ENCODE measurements at places on chromosomes 4 and X. TPM values are rescaled to one million over a fixed set of nuclear protein-coding genes. Genes with fewer than 3 reads are reported as not detected.

GRCh38 chr4:61596606-61597340 is 396.6 kb downstream of the ADGRL3 start:
- DNase-seq = no peak

DNA sequence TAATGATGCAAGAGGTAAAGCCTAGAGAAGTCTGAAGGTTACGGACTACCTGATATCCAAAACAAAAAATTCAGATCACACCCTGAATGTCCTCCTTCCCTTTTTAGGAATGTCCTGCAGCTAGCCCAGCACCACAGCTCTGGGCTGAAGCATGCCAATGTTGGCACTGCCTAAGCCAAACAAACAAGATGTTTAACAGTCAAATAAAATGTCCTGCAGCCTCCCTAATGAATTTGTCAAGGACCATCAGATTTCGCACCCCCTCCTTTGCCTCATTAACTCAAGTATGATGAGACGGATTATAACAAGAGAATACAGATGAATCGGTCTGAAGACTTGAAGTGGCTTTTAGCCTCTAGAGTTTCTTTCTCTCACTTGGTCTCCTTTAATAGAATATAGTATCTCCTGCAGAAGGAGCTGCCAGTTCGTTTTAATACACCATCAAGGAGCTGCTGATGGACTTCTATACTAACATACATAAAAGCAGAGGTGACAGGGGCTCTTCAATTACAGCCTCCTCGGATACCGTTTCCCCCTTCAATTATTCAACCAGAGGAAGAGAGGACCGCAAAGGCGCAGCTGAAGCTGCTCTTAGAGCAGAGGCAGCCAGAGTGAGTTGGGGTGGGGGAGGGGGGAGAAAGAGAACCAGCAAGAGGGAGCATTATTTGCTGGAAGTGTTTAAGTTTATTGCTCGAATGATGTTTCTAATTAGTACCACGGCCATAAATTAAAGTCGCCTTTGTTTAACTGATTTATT is 3.0 kb upstream of the MAB21L2 start:
- DNase-seq = no peak

DNA sequence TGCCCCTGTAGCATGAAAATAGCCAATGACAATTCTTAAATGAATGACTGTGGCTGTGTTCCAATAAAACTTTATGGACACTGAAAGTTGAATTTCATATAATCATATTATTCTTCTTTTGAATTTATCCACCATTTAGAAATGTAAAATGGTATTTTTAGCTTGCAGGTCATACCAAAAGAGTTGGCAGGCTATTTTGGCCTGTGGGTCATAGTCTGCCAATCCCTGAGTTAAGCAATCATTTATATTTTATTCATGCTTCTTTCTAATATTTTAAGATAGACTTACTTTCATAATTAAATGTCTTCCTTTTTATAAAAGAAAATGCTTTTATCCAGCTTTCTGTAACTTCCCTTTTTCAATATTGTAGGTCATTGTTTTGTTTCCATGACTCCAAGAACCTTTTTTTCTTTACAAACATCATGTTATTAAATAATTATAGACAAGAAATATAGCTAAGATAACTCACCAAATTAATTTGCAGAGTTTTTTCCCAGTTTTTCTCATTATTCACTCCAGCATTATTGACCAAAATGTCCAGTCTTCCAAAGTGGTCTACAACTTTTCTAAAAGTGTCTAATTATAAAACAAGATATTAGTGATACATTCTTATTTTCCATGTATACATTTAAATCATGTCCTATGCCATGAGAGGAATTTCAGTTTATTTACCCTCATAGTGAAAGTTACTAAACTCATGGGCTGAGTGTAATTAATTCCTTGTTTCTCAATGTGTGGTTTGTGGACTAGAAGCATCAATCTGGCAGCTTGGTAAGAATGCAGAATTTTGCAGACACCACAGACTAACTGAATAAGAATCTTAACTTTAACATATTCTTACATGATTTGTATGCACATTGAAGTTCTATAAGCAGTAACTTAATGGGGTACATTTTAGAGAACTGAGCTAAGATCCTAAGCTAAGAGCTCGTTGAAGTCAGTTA is 4.5 kb downstream of the HPGD start:
- no peak for DNase-seq

- no peak for DNase-seq
Observed at GRCh38 chrX:136250191-136251040, 784 bp downstream of the MAP7D3 start.

DNA sequence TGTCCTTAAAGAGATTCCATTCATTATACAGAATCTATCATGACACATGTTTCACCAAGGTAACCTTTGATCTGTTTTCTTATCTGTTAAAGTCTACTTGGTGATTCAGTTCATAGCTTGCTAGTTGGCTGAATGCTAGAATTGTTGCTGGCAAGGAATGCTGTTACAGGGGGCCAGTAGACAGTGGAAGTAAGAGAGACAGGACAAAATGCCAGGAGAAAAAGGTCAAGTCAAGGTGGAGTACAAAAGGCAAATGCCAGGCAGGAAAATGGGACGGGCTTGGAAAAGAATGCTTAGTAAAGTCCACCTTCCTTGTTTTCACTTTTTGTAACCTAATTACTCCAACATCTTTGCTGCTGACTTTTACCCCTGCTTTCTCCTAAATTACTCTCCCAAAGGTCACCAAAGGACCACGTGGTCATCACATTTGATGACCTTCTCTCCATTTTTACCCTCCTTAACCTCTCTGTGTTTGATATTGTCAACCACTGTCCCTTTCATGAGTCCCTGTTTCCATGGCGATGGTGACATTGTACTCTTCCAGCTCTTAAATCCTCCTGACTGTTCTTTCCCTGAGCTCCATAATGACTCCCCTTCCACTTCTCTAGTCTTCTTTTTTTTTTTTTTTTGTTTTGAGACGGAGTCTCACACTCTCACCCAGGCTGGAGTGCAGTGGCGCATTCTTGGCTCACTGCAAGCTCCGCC is 24.5 kb upstream of the TAPT1 start:
- DNase-seq = no peak

DNA sequence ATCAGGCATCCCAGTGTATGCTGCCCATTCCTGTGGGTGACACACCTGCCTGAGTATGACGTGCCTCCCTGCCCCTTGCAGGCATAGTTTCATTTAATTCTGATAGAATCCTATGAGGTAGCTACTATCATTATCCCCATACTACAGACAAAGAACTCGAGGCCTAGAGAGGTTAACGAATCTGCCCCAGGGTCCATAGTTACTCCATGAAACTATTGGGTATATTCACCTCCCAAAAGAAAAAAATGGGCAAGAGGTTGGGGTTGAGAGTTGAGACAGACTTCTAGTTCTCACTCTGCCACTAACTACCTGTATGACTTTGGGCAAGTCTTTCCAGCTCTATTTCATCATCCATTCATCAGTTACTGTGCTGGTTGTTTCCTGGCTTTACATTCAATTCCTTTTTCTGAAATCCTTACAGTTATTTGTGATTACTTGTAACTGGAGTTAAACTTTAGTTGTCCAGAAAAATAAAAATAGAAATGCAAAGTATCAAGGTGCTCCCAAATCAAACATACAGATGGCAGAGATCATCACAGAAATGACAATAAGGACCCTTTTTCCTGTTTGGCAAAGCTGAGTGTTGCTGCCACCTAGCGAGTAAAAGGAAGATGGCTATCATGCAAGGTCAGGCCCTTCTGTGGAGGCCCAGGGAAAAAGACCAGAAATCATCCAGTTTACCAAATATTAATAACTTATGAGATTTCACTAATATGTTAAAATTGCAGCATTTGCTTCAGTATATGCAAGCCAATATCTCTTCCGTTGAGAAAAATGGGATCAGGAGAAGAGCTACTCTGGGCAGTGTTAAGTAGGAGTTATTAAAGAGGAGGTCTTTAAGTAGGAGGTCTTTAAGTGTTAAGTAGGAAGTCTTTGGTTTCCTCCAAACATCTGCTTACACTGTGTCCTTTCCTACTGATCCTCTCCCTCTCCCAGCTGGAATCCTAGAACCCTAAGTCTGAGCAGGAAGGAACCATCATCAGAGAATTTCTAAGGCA is 17.1 kb upstream of the MAP7D3 start:
- DNase-seq = peak; percentile 32

GRCh38 chr4:186190581-186191199 is 677 bp upstream of the CYP4V2 start:
- peak; percentile 56 for DNase-seq

DNA sequence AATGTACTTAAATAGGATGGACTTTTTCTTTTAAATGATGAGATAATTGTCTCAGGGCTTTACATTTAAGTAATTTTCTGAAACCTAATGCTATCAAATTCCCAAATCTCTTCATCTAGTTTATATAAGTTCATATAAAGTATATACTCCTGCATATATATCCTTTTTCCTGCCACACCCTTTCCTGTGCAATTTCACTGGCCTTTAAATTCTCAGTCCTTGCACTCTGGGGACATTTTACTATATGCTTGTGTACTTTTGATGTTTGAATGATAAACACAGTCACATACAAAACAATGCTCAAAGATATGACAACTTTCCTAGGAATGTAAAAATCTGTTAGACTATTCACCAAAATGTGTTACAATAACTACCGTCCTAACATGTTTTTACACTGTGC is 60.1 kb downstream of the NDST4 start:
- no peak for DNase-seq

FOXR2 gene
- total RNA-seq = not detected

SPATA4 gene
- total RNA-seq = not detected

BMP3 gene
- total RNA-seq = 4.0 TPM

- no peak for DNase-seq
Observed at GRCh38 chr4:15901007-15901406, 37.5 kb downstream of the FGFBP1 start.

- DNase-seq = no peak
Observed at GRCh38 chrX:42524379-42524778, 253.6 kb downstream of the PPP1R2C start.

- DNase-seq = no peak
Observed at GRCh38 chr4:40963897-40964478, 214.2 kb downstream of the NSUN7 start.

FAM114A1 gene
- total RNA-seq = 121 TPM

- DNase-seq = no peak
Observed at GRCh38 chr4:183437452-183437851, 7.0 kb upstream of the CDKN2AIP start.

GRCh38 chr4:144342949-144343760 is 202.6 kb upstream of the GYPA start:
- no peak for DNase-seq

ARFIP1 gene
- 35.0 TPM for total RNA-seq

PPEF2 gene
- total RNA-seq = 0.32 TPM

DNA sequence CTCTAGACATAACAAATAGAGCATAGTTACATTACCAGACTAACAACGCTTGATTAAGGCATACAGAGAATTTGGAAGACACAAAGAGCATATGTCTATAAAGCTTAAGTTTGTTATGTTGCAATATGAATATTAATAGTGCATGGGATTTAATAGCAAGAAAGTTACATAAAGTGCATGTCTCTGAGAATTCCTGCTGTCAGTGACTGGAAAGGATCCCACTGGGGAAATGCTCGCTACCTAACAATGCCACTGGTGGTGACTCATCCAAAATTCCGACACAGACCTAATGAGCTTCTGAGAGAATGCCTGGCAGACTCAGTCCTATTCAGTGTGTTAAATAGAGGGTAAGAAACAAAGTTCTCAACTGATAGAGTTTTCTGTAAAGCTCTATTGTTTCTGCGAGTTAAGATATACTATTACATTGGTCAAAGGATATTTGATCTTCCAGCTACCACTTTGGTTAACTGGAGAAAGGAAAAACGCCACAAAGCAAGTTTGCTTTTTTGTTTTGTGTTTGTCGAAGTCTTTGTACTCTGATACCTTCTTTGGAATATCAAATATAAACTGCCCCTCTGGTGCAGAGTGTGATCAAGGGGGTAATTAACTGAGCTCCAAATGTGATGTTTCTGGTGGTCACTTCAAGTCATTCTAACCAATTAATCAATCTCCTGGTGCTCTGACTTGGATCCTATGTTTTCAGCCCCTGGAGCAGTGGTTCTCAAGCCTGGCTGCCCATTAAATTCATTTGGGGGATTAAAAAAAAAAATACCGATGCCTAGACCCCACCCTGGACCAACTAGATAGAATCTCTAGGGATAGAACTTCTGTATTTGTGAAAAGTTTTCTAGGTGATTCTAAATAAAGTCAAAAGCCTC is 107.9 kb downstream of the PALLD start:
- no peak for DNase-seq

GRCh38 chr4:18052158-18052557 is 30.6 kb upstream of the LCORL start:
- no peak for DNase-seq

DNA sequence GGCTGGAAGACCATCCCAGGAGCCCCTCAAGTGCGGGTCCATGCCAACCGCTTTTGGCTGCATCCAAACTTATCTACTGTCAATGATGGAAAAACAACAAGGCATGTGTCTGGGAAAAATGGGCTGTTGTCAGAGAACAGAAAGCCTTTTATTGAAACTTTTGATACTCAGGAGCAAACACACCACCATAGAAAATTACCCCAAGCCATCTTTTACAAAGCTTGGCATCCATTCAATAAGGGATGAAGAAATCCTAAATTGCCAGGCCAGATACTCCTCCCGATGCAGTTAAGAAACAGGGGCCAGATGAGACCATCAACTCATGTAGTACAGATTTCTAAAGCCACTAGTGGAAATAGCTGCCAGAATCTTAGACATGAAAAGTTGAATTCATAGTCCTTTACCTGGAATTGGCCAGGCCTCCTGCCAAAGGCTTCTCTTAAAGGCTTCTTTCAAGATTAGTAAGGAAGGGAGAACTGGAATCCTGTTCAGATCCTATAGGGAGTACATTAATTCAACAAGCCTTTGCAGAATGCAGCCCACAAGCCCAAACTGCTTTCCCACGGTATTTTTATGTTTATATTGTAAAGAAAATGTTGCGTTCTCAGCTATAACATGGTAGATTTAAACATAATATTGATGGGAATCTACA is 145.4 kb upstream of the MAP3K15 start:
- no peak for DNase-seq

GRCh38 chr4:151025759-151026158 is 10.7 kb upstream of the LRBA start:
- no peak for DNase-seq

- no peak for DNase-seq
Observed at GRCh38 chr4:140108243-140108642, 45.7 kb downstream of the MAML3 start.

MTNR1A gene
- total RNA-seq = 7.0 TPM

DNA sequence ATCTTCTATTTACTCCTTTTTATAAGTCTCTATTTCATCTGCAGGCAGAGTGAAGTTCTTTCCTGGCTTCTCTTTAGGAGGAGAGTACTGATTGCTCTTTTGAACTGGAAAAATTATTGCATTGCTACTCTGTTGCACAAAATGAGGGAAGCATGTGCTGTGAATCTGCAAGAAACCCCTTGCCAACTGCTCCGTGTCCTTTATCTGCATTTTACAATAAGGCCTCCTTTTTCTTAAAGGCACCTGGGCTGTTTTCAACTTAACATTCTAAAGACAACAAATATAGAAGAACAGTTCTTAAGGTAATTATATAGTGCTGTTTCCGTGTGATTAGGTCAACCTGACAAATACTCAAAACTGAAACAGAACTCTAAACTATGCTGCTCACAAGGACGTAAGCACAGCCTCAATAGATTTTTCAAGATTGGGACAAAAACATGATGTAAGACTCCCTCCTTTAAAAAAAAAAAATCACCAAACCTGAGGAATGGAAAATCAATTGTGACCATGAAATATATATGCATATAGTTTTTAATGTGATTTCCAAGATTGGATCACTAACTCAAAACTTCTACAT is 716.6 kb upstream of the INTU start:
- DNase-seq = no peak

CXCL11 gene
- total RNA-seq = not detected

NWD2 gene
- not detected for total RNA-seq

Measured in transverse colon (tissue), 4 donors.